ENCODE measurements at places on chromosomes 2 and 18. TPM values are rescaled to one million over a fixed set of nuclear protein-coding genes. Genes with fewer than 3 reads are reported as not detected.

- DNase-seq, result peak; percentile 48
Observed at GRCh38 chr2:27795868-27796277, 24.4 kb downstream of the MRPL33 start.

DNA sequence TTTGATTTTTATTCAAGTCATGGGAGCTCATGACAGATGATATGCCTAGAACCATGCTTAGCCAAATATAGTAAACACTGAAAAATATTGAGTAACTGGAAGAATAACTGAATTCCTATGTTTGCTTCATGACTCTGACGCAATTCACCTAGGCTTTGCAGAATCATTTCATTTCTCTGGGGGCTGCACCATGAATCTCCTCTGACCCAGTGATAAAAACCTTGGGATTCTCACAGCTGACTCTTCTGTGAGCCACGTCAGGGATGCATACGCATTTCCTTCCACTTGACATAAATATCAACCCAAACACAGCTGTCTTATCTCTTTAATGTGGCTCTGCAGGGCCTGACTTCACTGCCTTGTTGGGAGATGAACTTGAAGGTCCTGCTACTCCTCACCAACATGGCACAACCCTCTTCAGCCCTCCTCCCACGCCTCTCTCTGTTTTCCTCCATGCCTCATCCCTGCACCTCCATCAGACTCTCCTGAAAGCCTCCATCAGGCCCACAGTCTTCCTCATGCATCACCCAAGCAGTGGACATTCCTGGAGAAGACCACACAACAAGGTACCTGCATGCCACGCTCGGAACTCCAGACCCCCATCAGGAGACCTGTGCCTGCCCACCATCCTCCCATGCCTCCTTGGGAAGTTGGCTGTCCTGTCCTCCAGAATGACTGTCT lies 29.8 kb downstream of the COL6A3 start:
- DNase-seq, result no peak

DNA sequence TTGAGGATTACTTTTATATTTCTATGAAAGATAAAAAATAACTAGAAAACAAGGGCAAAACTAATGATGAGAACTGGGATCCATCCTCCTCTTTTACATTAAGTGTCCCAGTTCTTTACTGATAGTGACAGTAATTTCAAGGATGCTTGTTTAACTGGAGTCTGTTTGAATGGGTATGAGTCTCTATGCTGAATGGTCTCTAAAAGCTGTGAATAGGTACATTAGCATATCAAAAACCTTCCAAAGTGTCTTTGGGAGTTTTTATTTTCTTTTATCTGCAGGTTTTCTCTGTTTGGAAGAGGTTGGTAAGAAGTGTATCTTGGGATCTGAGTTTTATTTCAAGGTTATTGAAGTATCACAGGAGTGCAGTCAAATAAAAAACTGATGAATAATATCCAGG lies 30.0 kb downstream of the DSEL start:
- no peak for DNase-seq

- no peak for DNase-seq
Observed at GRCh38 chr2:210460322-210461227, 16.0 kb downstream of the LANCL1 start.

DNA sequence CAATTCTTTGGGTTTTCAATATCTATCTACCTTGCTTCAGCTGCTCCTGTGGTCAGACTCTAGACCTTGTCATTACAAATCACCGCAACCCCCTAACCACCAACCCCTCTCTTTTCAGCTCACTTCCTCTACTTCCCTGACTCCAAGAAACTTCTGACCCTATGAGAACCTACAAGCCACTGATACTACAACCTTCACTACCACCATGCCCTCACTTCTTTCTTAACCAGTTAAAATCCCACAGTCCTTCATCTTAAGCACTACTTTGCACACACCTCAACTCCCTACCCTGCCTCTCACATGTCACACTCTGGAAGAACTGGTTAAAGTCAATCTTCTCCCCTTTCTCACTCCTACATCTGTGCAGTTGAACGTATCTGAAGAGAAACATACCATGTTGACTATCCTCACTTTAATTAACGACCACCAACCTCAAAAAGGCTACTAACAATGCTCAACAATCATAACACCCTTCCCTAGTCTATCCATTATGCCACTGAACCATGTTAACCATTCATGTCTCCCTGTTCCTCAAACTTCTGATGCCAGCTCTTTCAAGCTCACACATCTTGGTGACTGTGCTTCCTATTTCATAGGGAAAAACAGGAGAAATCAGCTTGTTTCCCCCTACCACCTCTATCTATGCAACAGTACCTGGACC lies 12.6 kb downstream of the EIF2AK3 start:
- no peak for DNase-seq

DNA sequence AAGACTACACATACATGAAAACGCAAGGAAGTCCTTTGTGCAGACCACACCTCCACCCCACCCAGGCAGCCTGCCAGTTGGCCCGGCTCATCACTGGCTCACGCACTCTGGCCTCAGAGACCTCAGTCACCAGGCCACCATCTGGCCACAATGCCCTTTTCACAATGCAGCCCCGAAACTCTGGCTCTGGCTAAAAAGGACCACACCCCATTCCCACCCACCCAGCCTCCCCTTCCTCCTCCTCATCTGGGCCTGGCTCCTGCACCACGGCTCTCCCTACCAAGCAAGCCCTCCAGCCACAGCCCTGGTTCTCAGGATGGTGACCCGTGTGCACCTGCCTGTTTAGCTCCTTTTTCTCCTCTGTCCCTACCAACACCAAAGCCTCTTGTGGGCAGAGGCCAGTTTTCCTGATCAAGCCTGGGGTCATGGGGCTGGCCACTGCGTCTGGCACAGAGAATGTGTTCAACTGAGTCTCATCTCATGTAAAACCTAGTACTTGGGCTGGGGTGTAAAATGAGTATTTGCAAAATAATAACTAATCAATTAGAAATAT lies 7.4 kb downstream of the HDAC4 start:
- no peak for DNase-seq

MBP gene
- total RNA-seq, result 6.9 TPM

DNA sequence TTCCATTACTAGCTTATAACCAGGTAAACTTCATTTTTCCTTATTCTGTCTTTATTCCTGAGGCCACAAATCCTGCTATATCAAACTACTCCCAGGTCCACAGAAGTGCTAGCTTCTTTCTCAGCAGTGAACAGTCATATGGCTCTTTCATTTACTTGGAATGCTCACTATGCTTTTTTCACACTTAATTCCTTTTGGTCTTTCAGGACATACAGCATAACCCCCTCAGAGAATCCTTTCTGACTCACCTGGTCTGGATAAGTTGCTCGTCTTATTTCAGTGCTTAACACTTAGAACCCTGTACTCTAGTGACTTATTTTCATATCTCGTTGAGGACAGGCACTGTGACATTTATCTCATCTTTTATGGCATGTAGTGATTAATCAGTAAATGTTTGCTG lies 325.0 kb upstream of the UBE2E3 start:
- no peak for DNase-seq

DNA sequence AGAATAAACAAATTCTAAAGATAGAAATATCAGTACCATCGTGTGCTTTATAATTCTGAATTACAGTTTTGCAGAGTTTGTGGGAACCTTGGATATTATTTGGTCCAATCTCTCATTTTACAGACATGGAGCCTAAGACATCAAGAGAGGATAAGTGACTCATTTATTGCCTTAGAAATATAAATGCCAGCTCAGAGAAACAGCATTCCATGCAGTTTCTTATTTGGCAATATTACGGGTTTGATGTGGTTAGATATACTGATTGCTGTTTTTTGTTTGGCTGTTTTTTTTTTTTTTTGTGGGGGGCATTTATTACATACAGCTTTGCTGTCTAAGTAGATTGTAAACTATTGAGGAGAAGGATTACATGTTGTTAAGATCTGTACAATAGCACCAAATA lies 1241.1 kb upstream of the LRRTM1 start:
- DNase-seq, result no peak

PROKR1 gene
- not detected for total RNA-seq

DNA sequence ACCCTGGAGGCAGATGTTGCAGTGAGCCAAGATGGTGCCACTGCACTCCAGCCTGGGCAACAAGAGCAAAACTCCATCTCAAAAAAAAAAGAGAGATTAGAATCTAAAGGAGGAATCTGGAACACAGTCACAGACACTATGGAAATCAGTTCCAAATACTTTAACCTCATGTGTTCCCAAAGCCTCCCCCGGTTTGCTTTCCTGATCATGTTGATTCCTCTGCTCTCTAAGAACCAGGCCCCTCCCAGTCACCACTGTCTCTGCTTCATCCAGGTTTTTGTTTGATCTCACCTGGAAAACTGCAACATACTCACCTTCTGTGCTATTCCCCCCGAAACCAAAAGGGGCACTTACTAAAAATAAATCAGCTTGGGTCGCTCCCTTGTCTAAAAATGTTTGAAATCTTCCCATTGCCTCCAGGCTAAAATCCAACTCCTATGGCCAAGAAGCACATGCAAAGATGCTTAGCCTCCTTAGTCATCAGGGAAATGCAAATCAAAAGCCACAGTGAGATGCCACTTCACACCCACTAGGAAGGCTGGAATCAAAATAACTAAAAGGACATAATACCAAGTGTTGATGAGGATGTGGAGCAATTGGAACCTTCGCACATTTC lies 6.2 kb upstream of the NEU2 start:
- no peak for DNase-seq

GRCh38 chr18:32478317-32478716 lies 7.6 kb upstream of the GAREM1 start:
- DNase-seq, result no peak

DNA sequence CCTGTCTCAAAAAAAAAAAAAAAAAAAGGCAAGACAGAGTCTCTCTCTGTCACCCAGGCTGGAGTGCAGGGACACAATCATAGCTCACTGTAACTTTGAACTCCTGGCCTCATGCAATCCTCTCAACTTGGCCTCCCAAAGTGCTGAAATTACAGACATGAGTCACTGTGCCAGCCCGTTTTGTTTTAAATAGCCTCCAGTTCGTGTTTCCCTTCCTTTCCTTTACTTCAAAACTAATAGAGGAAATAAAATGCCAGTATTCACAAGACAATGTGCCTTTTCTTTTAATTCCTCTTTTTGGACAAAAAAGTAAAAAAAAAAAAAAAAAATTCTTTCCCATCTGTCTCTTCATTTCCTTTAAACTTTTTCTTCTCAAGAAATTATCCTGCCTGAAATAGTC lies 54.5 kb upstream of the ACMSD start:
- DNase-seq, result no peak

DNA sequence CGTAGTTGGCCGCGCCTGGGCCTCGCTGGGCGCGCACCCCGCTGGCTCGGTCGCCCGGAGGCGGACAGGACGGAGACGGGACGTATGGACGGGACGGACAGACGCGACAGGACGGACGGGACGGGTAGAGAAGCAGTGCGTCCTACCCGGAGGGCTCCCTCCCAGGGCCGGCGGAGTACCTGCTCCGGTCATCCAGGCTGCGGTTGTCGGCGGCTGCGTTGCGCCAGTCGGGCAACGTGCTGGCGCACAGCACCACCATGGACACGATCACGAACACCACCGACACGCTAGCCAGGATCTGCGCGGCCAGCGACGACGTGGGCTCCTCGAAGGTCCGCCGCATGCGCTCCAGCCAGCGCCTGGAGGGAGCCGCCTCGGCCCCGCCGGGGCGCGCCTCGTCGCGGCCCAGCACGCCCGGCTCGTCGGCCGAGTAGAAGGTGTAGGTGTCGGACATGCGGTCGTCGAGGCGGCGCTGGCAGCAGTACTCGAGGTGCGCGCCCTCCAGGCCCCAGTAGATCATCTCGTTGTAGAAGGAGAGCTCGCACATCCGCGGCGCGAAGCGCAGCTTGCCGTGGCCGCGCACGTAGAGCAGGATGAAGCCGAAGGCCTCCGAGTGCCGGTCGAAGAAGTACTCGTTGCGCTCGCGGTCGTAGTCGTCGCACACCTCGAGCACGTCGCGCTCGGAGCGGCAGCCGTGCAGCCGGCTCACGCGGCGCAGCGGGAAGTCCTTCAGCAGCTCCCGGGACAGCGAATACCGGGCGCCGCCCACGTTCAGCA lies 903 bp downstream of the KCNG3 start:
- peak; percentile 8 for DNase-seq

- DNase-seq, result no peak
Observed at GRCh38 chr18:79944126-79944731, 7.2 kb downstream of the SLC66A2 start.

- no peak for DNase-seq
Observed at GRCh38 chr2:199449455-199449854, 8.3 kb downstream of the SATB2 start.

DNA sequence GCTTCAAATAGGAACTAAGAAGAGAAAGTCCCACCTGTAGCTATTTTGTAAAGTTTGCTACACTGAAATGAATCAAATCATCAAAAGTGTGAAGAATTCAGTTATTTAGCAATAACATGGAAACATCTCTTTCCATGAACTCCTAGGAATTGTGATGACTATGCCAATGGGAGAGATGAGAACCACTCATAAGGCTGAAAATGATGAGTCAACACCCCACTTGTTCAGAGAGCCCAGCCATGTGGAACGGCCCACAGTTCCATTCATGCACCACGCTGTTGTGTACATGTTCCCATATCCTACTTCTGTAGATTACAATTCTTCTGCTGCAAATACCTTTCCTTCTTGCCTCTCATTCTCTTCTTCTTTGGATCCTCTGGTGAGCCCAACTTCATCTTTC lies 645.5 kb upstream of the ID2 start:
- no peak for DNase-seq

- DNase-seq, result peak; percentile 48
Observed at GRCh38 chr2:54952978-54953456, 97.2 kb downstream of the RTN4 start.

SIX2 gene
- not detected for total RNA-seq

- no peak for DNase-seq
Observed at GRCh38 chr2:162677476-162677875, 161.1 kb downstream of the KCNH7 start.

REG1B gene
- total RNA-seq, result not detected

GRCh38 chr2:231929961-231930592 lies 3.9 kb upstream of the NPPC start:
- DNase-seq, result no peak

GRCh38 chr2:227710986-227711385 lies 6.8 kb downstream of the SLC19A3 start:
- DNase-seq, result no peak

DNA sequence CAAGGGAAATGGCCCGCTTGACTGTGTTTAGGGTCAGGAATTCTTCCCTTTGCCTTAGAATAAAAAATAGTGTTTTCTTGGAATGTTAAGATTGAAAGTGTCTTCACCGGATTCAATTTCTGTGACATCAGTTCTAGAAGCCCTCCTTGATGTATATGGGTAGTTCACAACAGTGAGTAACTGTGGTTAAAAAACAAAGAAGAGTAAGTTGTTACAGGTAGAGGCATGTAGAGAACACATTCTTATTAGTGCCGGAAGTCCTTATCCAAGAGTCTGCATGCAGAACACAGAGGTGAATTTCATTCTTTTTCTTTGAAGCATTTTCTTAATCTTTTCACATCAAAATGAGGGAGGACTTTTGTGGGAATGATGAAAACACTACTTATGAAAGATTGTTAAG lies 105.5 kb downstream of the FMNL2 start:
- DNase-seq, result no peak

Measured in lung microvascular endothelial cell (primary cell).